ENCODE measurements at places on chromosomes 5 and 9. TPM values are rescaled to one million over a fixed set of nuclear protein-coding genes. Genes with fewer than 3 reads are reported as not detected.
A peak's percentile ranks its signal among the peaks of the same experiment; 100 is the strongest.

DNA sequence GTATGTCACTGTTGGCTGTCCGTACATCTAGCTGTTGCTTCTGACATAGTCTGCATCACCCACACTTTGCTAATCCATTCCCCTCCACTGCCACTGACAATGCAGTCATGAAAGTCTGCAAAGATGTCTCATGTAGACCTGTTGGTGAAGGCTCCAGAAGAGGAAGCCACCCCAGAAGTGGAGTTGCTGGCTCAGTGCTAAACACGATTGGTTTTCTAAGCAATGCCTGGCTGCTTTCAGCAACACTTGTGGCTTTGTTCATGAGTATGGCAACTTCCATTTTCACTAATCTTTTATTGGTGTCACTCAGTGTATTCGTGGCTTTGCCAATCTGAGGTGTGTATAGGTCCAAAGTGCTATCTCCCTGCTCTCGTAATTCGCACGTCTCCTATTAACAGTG lies 288.1 kb downstream of the GADD45G start:
- H3K36me3 ChIP-seq = no peaks in the 10 kb centered on the region
- peaks cover 9% of the 10 kb centered on the region for H3K27me3 ChIP-seq
- DNase-seq = no peak
- no peak overlapping the region for H3K27ac ChIP-seq

DNA sequence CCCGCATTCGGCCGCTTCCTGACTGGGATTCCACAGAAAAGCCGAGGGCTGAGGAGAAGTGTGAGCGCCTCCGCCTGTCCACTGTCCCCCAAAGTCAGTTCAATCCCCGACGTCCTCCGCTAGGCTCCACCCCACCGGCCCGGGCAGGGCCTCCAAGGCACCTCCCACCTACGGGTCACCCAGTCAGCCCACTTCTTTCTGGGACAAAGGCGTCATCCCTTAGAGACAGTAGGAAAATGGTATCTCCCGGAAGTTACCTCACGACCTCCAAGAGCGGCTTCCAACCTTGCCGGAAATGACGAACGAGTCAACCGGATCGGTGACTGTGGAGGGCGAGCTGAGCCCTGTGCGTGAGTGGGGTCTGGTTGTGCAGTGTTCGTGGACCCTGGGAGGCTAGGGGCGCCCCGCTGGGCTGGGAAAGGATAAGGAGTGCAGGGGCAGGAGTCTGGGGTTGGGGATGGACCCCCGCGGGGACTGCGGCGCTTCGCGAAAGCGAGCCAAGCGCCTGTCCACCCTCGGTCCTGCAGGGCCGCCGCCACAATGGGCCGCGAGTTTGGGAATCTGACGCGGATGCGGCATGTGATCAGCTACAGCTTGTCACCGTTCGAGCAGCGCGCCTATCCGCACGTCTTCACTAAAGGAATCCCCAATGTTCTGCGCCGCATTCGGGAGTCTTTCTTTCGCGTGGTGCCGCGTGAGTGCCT lies at the start of the genes GDF9 and UQCRQ:
TSS of gene GDF9 (minus strand) at position 128 of the 704 bp plus-strand sequence. CDS start 1,936 bp downstream, outside the sequence.
TSS of gene UQCRQ (plus strand) at position 301 of the 704 bp plus-strand sequence. CDS start at position 541, 240 bp downstream.
- H3K27me3 ChIP-seq = peaks cover 7% of the 10 kb centered on the region
- H3K36me3 ChIP-seq = peaks cover 4% of the 10 kb centered on the region
- DNase-seq = peak; percentile 77
- peak within 1 kb of the TSS; percentile 98 for H3K27ac ChIP-seq
- peak within 1 kb of the TSS; percentile 98 for H3K4me3 ChIP-seq
- peaks cover 16% of the 10 kb centered on the region for H3K4me1 ChIP-seq

- no peak for DNase-seq
- H3K27ac ChIP-seq = no peak overlapping the region
- H3K4me1 ChIP-seq = no peaks in the 10 kb centered on the region
- H3K4me3 ChIP-seq = no peak overlapping the region
- H3K27me3 ChIP-seq = peaks cover 8% of the 10 kb centered on the region
- peaks cover 4% of the 10 kb centered on the region for H3K36me3 ChIP-seq
Observed at GRCh38 chr9:70229026-70229425, 29.8 kb upstream of the SMC5 start.

DNA sequence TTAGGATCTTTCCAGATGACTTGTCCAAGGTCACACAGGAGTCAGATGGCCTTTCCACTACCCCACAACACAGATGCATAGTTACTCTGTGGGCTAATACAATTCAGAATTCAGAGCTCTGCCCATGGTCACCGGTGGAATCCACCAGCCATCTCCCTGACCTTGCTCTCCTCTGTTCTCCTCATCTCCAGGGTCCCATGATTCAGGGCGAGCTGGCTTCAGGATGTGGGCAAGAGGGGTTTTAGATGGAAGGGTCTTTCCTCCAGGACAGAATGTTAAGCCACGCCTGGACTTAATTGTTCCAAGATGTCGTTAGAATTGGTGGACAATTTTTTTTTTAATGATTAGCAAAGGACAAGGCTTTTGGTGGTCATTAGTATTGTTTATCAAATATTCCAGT lies 81.7 kb upstream of the LARP1 start:
- no peaks in the 10 kb centered on the region for H3K4me1 ChIP-seq
- H3K27ac ChIP-seq = no peak overlapping the region
- no peak for DNase-seq
- peaks cover 2% of the 10 kb centered on the region for H3K36me3 ChIP-seq

GRCh38 chr5:153321478-153321877 lies 169.0 kb upstream of the GRIA1 start:
- no peak for DNase-seq
- H3K4me1 ChIP-seq = no peaks in the 10 kb centered on the region

DNA sequence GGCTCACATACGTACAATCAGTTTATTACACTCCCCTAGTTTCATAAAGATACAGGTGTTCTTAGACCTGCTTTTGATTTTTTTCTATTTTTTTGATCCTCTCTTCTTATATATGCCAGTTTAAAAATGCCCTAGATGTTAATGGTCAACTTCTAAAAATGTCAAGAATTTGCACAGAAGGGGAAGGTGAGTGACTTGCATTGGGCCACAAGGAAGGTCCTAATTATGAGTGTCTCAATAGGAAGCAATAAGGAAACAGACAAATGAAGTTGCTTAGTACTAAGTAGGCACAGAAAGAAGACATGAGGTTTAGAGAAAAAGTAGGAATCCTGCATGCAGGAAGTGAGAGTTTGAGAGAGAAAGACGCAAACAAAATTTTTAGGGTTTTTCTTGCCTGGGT lies 3.2 kb upstream of the CCDC171 start:
- H3K4me1 ChIP-seq = peaks cover 12% of the 10 kb centered on the region
- no peaks in the 10 kb centered on the region for H3K36me3 ChIP-seq
- H3K27me3 ChIP-seq = peaks cover 4% of the 10 kb centered on the region
- H3K4me3 ChIP-seq = no peak overlapping the region

GRCh38 chr9:135905380-135906258 lies 1.7 kb downstream of the CAMSAP1 start:
- DNase-seq = no peak
- H3K4me3 ChIP-seq = peak overlapping the region; percentile 92
- H3K27ac ChIP-seq = peak overlapping the region; percentile 90
- no peaks in the 10 kb centered on the region for H3K27me3 ChIP-seq
- H3K36me3 ChIP-seq = peaks cover 2% of the 10 kb centered on the region
- H3K4me1 ChIP-seq = peaks cover 42% of the 10 kb centered on the region

- no peaks in the 10 kb centered on the region for H3K27me3 ChIP-seq
- no peak overlapping the region for H3K4me3 ChIP-seq
- no peaks in the 10 kb centered on the region for H3K36me3 ChIP-seq
- peaks cover 7% of the 10 kb centered on the region for H3K4me1 ChIP-seq
- no peak overlapping the region for H3K27ac ChIP-seq
- no peak for DNase-seq
Observed at GRCh38 chr9:91202736-91203283, 158.9 kb downstream of the AUH start.

GRCh38 chr9:136945333-136946227 lies 537 bp downstream of the C8G start:
- no peaks in the 10 kb centered on the region for H3K36me3 ChIP-seq
- no peak for DNase-seq
- no peaks in the 10 kb centered on the region for H3K27me3 ChIP-seq
- peak overlapping the region; percentile 87 for H3K27ac ChIP-seq

DNA sequence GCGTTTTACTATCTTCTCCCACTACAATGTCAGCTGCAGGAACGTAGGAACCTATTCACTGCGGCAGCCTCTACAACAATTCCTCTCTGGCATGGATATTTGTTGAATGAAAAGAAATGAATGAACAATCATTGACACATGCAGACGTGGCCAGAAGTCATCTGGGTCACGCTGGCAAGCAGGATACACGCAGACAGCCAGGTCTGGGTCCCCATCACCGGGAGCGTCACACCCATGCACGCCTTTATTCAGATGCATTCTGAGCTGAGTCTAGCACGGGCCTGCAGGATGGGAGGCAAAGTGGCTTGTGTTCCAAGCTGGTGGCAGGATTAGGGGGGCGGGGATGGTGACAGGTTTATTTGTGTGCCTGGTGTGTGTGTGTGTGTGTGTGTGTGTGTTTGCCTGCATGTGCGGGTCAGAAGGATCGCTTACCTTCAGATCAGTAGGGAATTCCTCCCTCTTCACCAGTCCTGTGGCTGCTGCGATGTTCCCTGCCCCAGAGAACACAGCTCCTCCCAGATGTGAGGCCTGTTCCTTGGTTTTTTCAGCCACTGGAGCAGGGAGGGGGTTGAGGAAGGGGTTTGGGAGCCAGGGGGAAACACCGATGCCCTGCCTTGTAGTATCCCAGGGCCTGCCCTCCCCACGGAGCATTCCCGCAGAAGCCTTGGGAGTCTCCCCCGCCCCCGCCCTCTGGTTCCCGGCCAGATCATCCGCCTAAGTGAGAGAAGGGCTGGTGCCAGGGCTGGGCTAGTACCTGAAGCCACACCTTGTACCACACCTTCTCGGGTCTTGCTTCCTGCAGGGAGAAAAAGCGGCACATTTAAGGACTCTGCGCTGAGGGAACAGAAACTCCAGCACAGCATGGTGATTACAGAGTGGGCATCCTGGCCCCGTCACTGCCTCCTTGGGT lies 4.1 kb downstream of the SNCB start:
- peaks cover 48% of the 10 kb centered on the region for H3K27me3 ChIP-seq
- peaks cover 12% of the 10 kb centered on the region for H3K36me3 ChIP-seq
- no peak overlapping the region for H3K4me3 ChIP-seq
- no peak overlapping the region for H3K27ac ChIP-seq

DNA sequence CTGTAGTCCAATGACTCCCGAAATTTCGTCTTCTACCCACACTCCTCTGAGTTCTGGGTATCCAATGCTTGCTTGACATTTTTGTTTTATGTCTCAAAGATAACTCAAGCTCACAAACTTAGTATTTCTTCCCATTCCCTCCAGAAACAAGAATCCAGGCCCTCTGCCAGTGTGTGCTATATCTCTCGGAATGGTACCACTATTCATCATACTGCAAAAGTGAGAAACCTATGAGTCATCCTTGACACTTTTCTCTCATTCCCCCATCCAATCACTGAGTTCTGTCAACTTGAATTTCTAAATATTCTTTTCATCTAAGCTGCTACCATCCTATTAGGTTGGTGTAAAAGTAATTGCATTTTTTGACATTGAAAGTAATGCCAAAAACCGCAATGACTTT lies 9.8 kb downstream of the SLC12A2 start:
- no peak overlapping the region for H3K27ac ChIP-seq
- H3K27me3 ChIP-seq = no peaks in the 10 kb centered on the region
- DNase-seq = no peak
- H3K4me1 ChIP-seq = peaks cover 5% of the 10 kb centered on the region

DNA sequence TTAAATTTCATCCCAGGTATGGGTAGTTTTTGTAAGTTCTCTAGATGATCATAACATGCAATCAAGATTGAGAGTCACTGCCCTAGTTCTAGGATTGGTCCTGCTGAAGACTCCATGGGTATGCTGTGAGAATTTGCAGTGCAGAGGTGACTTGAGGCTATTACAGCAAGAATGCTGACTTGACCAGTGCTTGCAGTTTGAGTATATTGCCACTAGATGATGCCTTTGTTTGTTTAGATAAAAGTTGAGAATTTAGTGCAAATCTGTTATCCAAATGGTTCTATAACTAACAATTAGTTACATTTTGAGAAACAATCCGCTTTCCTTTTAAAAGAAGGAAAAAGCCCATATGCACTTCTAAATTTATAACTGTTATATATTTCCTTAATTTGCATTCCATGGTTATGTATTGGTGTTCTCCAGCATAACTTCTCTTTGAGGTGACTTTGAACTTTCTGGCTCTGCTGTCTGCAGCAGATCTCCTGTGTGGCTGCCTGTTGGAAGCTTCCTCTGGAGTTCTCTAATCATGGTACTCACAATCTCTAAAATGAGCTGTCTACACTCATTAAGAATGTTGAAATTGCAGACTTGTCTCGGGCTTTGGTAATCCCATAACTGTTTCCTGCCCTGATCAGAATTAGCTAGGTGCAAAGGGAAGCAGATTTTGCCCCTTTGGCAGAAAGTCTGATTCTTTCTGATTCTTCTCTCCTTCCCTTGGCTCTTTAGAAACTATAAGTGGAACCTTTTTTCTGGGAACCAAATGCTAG lies 24.9 kb downstream of the MELK start:
- no peaks in the 10 kb centered on the region for H3K27me3 ChIP-seq
- H3K4me1 ChIP-seq = peaks cover 9% of the 10 kb centered on the region
- H3K36me3 ChIP-seq = no peaks in the 10 kb centered on the region
- H3K4me3 ChIP-seq = no peak overlapping the region

Gene TLX3
- total RNA-seq = not detected

Gene CAVIN4
- not detected for total RNA-seq

Gene OCLN
- 2.0 TPM for total RNA-seq

Gene SLC46A2
- total RNA-seq = 0.47 TPM

Gene OR1J2
- total RNA-seq = 0.30 TPM

Gene SMIM33
- 0.13 TPM for total RNA-seq

Gene KIAA0825
- 2.6 TPM for total RNA-seq

Gene OSTF1
- 85.2 TPM for total RNA-seq
